Gastrocnemius medialis (tissue), 4 donors: ENCODE measurements at places on chromosomes 7 and 10. TPM values are rescaled to one million over a fixed set of nuclear protein-coding genes. Genes with fewer than 3 reads are reported as not detected.

SSBP1 gene
- total RNA-seq, result 143 TPM

GRID1 gene
- 1.4 TPM for total RNA-seq

FBXO24 gene
- total RNA-seq, result not detected

DNA sequence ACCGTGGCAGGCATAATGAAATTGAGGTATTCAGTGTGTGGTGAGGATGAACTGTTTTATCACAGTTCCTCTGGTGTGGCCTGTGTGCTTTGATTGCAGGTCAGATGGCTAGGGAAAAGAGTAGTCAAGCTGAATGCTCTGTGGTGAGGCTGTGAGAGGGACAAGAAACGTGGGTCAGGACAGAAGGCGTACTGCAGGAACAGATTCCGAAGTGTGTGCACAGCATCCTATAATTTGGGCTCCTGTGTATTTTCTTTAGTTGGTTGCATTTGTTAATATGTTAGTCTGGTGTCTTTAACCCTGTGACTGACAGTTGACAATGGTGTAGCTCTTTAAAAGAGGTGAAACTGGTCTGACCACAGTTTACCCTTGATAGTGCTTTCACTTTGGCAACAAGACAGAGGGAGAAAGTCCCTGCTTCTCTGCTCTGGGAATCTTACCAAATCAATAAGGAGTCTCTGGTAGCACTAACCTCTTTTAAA is 76.5 kb downstream of the AUTS2 start:
- no peak for DNase-seq
- peaks cover 7% of the 10 kb centered on the region for H3K4me1 ChIP-seq
- no peak overlapping the region for H3K4me3 ChIP-seq
- no peak overlapping the region for H3K27ac ChIP-seq
- no peaks in the 10 kb centered on the region for H3K27me3 ChIP-seq
- H3K36me3 ChIP-seq, result no peaks in the 10 kb centered on the region

GRCh38 chr7:75843613-75844116 is 30.1 kb upstream of the CCL24 start:
- H3K36me3 ChIP-seq, result no peaks in the 10 kb centered on the region
- no peak for DNase-seq
- H3K4me3 ChIP-seq, result no peak overlapping the region
- no peaks in the 10 kb centered on the region for H3K27me3 ChIP-seq
- no peaks in the 10 kb centered on the region for H3K4me1 ChIP-seq

DNA sequence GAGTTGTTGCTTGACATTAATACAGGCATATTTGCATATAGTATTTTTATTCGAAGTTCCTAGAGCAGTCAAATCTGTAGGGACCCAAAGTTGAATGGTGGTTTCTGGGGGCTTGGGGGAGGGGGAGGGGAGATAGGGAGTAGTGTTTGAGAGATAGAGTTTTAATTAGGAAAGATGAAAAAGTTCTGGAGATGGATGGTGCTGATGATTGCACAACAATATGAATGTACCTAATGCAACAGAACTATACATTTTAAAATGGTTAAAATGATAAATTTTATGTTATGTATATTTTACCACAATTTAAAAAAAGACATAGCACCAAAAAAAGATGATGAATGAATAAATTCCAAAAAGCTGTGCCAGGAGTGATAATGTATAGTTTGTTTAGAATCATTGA is 41.8 kb downstream of the STK31 start:
- no peak for DNase-seq
- H3K27ac ChIP-seq, result no peak overlapping the region
- no peak overlapping the region for H3K4me3 ChIP-seq
- H3K36me3 ChIP-seq, result no peaks in the 10 kb centered on the region
- H3K4me1 ChIP-seq, result no peaks in the 10 kb centered on the region
- no peaks in the 10 kb centered on the region for H3K27me3 ChIP-seq

- H3K27me3 ChIP-seq, result no peaks in the 10 kb centered on the region
- no peaks in the 10 kb centered on the region for H3K36me3 ChIP-seq
- no peak overlapping the region for H3K4me3 ChIP-seq
Observed at GRCh38 chr10:97229322-97230015, 43.7 kb upstream of the SLIT1 start.

DNA sequence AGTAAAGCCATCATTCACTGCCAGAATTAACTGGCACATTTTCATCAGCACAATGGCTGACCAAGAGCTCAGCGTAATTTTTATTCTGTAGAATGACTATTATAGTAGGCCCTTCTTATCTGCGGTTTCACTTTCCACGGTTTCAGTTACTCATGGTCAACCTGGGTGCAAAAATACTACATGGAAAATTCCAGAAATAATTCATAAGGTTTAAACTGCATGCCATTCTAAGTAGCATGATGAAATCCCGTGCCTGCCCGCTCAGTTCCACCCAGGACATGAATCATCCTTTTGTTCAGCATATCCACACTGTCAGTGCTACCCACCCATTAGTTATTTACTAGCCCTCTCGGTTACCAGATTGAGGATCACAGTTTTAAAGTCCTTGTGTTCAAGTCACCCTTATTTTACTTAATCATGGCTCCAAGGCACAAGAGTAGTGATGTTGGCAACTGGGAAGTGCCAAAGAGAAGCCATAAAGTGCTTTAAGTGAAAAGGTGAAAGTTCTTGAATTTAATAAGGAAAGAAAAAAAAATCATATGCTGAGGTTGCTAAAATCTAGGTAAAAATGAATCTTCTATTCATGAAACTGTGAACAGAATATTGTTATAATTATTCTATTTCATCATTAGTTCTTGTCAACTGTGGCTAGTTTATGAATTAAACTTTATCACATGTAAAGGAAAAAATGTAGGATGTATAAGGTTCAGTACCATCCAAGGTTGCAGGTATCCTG is 204.9 kb downstream of the DOCK4 start:
- no peaks in the 10 kb centered on the region for H3K4me1 ChIP-seq
- H3K27me3 ChIP-seq, result no peaks in the 10 kb centered on the region
- no peak overlapping the region for H3K4me3 ChIP-seq

DNA sequence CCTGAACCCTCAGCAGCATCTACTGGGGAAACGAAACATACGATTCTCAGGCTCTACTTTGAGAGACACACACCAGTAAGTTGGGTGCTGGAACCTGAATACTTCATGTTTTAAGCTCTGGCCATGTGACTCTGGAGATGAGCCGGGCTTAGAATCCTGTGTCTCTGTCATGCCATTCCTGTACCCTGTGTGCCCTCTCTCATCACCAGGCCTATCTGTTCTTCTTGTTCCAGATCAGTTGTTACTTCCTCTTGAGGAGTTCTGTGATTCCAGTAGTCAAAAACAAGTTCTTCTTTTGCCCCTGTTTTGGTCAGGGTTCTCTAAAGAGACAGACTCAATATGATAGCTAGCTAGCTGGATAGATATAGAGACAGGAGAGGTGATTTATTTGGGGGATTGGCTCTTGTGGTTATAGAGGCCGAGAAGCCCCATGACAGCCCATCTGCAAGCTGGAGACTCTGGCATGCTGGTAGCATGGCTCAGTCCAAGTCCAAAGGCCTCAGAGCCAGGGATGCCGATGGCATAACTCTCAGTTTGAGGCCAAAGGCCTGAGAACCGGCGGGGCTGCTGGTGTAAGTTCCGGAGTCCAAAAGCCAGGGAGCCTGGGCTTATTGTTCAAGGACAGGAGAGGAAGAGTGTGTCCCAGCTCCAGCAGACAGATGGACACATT is 54.3 kb downstream of the CHN2 start:
- no peaks in the 10 kb centered on the region for H3K27me3 ChIP-seq
- DNase-seq, result no peak
- H3K4me3 ChIP-seq, result no peak overlapping the region

GRCh38 chr10:43338117-43338516 is 33.3 kb upstream of the FXYD4 start:
- DNase-seq, result no peak
- no peaks in the 10 kb centered on the region for H3K4me1 ChIP-seq
- no peaks in the 10 kb centered on the region for H3K27me3 ChIP-seq
- H3K36me3 ChIP-seq, result no peaks in the 10 kb centered on the region
- H3K27ac ChIP-seq, result no peak overlapping the region
